NCI-H1417 (cell line): ENCODE measurements at places on chromosomes 1 and 21.

- no peak for DNase-seq
These were observed 321.7 kb upstream of the PLXNA2 start for GRCh38 chr1:208565756-208566440.

DNA sequence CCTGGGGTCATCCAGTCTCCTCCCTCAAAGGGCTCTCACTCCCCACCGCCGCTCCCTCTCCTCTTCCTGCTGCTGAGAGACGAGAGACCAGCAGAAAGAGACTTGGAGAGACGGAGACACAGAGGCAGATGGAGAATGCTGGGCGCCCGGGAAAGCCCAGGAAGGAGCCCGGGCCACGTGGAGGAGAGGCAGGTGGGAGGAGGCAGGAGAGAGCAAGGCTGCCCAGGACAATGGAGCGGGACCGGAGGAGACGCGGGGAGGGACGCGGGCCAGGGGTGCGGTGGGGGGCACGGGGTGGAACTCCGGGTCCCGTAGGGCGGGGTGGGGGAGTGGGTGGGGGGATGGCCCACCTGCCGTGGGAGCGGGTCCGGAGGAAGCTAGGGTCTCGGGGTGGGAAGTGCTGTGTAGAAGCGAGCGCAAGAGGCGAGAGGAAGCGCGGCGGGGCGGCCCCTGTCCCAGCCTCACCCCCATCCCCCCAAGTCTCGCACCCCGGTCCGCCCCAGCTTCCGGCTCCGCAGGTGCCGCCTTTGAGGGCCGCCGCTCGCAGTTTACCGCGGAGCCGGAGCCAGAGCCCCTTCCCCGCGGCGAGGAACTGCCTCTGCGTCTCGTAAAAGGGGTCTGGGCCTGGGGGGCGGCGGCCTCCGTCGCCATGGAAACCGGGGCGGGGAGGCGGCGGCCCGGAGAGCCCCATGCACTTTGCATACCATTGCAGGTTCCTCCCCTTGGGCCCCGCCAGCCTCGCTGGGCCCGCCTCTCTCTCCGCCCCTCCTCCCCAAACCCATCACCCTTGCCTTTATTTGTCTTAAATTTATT lies 11.7 kb upstream of the EPHA2 start:
- DNase-seq, result no peak

- no peak for DNase-seq
These were observed 2.6 kb upstream of the FMOD start for GRCh38 chr1:203353486-203353885.

GRCh38 chr1:197951089-197951488 lies 33.9 kb downstream of the LHX9 start:
- no peak for DNase-seq

DNA sequence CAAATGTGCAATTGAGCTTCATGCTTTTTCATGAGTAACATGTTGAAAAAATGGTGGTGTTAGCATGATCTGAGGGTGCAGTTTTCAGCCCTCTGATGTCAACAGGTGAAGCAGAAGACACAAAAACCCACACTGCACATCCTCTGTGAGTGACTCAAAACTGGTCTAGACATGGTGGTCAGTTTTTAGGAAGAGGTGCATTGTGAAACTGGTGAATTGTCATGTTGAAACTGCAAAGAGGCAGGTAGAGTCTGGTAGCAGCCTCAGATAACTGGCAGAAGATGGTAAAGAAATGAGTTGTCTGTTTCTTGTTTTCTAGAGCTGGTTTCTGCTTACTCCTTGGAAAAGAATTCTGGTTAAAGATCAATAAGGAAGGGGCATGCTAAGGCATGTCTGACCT lies 97.3 kb upstream of the HMCN1 start:
- no peak for DNase-seq

DNA sequence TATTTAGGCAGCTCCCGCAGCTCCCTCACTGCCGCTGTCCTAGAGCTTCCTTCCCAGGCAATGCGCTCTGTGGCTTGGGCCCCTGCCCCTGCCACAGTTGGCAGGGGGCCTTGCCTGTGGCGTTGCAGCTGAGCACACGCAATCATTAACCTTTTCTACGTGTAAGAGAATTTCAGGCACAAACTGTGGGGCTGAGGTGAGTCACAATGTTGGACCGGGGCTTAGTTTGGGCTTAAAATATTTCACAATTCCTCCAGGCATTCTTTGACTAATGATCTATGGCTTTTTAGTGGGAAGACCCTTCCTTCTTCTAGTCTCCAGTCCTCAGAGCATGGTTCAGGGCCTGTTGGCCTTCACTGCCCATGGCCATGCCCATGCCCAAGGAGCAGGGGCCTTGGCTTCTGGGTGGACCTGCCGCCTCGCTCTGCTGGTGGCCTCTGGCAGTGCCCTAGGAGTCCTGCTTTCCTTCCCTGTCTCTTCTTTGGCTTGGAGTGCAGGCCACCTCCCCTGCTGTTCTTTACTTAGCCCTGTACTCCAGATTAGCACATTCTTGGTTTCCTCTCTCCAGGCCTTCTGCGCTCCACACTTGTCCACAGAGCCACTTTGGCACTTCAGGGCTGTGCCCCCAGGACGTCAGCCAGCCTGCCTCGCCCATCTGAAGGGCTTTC lies 39.2 kb downstream of the MAPKAPK2 start:
- DNase-seq, result no peak

- DNase-seq, result no peak
These were observed 96.7 kb downstream of the NGF start for GRCh38 chr1:115241309-115241708.

DNA sequence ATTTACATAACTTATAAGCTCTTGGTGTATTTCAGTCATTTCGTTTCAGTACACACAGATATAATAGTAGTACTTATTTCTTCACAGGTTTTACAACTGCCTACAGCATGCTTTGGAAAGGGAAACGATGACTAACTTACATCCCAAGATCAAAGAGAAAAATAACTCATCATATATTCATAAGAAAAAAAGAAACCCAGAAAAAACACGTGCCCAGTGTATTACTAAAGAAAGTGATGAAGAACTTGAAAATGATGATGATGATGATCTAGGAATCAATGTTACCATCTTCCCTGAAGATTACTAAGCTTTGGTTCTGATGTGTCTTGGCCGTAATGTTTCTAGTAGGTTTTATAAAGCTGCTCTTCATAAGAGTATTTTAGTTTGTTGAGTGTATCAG lies 30.9 kb downstream of the TYW3 start:
- DNase-seq, result no peak

- no peak for DNase-seq
These were observed 5.8 kb downstream of the HAO2 start for GRCh38 chr1:119374208-119374874.

DNA sequence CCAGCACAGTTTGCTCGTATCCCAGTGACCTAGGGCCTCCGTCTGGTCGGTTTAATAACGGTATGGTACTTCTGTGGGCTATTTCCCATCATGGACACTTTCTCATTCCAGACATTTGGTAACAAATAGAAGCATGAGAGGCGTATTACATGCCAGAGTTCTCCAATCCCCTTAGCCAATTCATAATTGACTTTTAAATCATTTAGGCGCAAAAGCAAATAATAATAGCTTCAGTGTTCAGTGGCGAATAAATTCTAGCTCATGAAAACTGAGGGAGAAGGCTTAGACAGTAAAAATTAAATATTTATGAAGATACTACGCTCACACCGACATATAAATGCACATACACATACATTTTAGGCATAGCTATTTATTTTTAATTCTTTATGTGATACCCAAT lies 50.6 kb downstream of the CD247 start:
- DNase-seq, result no peak

GRCh38 chr1:37952738-37953137 lies 5.9 kb upstream of the INPP5B start:
- no peak for DNase-seq

- no peak for DNase-seq
These were observed 366.0 kb upstream of the LRRC7 start for GRCh38 chr1:69201716-69202115.

DNA sequence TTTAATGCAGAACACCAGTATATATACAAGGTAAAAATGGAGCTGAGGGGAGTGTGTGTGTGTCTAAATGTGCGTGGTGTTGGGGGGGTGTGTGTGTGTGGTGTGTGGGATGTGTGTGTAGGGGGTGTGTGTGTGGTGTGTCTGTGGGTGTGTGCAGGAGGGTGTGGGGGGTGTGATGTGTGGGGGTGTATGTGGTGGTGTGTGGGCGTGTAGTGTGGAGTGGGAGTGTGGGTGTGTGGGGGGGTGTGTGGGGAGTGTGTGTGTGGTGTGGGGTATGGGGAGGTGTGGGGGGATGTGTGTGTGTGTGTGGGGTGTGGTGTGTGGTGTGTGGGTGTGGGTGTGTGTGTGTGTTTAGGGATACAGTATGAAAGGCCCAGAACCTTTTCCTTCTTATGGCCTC lies 202.3 kb upstream of the CACYBP start:
- no peak for DNase-seq

- DNase-seq, result peak; percentile 91
These were observed 3.2 kb upstream of the PROX1 start for GRCh38 chr1:213984387-213985208.

DNA sequence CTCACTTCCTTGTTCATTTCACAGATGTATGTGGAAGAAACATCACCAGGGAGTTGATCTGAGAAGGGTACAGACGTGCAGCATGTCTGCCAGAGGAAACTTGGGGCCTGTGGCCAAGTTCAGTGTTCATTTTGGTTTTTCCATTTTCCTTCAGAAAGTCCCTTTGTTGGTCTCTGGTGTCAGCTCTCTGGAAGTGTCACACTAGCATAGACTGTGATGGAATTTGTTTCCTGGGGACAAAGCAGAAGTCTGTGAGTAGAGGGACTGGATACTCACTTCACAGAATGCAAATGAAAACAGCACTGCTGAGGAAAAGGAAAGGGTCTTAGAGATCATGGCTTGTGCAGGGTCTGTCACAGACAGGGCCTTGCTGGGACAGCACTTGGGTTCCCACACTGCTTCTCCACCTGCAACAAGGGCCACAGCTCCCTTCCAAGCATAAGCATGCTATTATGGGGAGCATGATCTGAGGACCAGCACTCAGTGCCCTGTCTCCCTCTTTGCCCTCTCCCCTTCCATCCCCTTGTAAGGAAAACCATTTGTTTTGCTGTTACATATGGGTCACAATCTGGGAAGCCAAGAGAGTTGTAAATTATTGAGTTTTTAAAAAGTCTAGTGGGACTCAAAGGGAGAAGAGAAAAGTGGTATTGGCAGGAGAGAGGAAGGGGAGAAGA lies 31.4 kb upstream of the CD84 start:
- DNase-seq, result no peak

DNA sequence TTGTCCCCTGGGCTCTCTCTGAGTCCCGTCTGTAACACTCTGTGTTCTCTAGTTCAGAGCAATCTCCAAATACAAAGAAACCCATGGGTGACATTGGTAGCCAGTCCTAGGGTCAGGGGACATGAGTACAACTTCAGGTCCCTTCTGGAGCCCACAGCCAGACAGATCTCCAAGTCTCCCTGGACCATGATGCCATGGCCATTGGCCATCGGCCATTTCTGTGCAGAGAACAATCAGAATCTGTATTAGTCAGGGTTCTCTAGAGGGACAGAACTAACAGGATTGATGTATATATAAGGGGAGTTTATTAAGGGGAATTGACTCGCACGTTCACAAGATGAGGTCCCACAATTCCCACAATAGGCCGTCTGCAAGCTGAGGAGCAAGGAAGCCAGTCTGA lies 106.9 kb downstream of the AJAP1 start:
- no peak for DNase-seq

GRCh38 chr1:116218922-116219321 lies 107.7 kb downstream of the MAB21L3 start:
- DNase-seq, result no peak

DNA sequence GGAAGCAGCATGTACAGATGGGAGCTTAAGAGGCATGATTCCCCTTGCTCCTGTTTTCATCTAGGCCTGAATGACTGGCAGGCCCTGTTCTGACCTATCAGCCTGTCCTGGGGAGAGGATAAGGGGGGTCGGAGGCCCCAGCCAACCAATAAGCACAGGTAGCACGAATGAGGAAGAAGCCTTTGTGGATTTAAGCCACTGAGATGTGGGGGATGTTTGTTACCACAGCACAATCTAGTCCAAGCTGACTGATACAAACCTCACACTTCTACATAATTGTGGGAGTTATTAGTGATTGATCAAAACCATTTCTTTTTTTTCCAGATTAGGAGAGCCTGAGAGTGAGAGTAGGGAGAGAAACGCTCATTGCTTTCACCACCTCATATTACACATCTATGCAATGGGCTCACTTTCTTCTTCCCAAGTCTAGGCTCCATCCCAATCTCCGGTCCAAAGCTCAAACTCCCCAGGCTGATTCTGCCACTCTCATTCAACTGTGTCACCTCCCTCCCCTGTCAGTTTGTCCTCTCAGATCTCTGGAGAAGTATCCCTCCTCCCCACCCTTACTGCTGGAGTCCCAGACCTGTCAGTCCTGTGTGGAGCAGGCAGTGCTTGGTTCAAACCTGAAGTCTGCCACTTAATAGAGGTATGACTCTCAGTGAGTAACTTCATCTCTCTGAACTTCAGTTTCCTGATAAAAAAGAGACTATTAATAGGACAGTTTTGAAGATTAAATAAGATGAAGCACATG lies 220.5 kb downstream of the PTPRU start:
- DNase-seq, result no peak

DNA sequence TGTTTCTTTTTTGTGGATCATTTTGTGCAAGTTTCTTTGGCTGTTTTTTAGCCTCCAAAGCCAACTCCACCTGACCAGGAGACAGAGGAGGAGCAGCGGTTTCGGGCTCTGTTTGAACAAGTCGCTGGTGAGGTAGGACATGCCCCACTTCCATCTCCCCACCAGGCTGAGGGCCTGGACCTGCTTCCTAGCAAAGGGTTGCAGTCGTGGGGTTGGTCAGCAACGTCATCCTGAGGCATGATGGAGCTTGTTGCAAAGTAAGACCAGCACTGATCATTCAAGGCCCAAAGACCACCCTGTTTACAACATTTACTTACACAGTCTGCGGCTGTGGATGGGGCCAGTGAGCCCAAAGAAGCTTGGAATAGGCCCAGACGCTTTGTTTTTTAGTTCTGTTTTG lies 40.3 kb downstream of the CAPN9 start:
- DNase-seq, result no peak

GRCh38 chr21:34606051-34606450 lies 8.9 kb downstream of the RCAN1 start:
- DNase-seq, result no peak

GRCh38 chr1:55107101-55107500 lies 67.8 kb downstream of the PCSK9 start:
- DNase-seq, result no peak

DNA sequence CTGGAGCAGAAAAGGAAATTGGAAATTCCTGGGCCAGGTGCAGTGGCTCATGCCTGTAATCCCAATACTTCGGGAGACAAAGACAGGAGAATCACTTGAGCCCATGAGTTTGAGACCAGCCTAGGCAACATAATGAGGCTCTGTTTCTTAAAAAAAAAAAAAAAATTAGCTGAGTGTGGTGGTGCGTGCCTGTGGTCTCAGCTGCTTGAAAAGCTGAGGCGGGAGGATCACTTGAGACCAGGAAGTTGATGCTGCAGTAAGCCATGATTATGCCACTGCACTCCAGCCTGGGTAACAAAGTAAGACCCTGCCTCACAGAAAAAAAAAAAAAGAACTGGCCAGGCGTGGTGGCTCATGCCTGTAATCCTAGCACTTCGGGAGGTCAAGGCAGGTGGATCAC lies 56.7 kb downstream of the SRSF11 start:
- no peak for DNase-seq

DNA sequence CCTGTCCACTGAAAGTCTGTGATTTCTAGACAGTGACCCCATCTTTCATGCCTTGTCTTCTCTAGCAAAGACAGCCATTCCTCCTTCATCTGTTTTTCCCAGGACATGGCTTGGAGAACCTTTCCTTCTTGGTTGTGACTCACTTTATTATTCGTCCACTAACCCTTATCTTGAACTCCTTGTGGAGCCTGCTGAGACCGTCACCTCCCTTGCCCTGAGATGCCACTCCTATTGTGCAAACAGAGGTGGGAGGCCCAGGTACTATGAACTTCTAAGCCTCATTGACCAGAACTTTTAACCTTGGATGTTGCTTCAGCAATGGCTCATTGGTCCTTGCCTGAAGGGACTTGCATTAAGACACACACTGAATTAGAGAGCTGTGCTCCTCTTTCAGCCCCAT lies 117.5 kb downstream of the FOXD2 start:
- DNase-seq, result no peak
